ENCODE measurements at places on chromosomes 13 and 19.

GRCh38 chr13:36919171-36919832 lies 736 bp downstream of the SMAD9 start:
- DNase-seq, result no peak

GRCh38 chr13:30757026-30757742 lies 21.8 kb downstream of the ALOX5AP start:
- no peak for DNase-seq

- no peak for DNase-seq
Observed at GRCh38 chr19:10823690-10824089, 12.3 kb downstream of the TMED1 start.

DNA sequence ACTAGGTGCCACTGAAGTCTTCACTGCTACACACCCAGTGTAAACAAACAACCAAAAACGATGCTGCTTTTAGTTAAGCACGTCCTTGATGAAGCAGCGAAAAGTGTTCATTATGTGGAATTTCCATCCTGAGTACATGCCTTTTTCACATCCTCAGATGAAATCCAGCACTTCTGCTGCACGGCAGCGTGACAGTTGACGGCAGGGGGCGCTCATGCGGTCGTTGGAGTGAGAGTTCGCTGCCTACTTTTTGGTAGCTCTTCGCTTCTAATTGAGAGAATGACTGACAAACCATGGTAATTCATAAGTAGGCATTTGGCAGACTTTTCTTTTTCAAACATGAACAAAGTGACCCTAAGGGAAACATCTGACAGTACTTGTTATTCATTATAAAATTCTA lies 1124.9 kb downstream of the EFNB2 start:
- DNase-seq, result no peak
